ENCODE measurements at places on chromosomes 12 and 14. TPM values are rescaled to one million over a fixed set of nuclear protein-coding genes. Genes with fewer than 3 reads are reported as not detected.

DNA sequence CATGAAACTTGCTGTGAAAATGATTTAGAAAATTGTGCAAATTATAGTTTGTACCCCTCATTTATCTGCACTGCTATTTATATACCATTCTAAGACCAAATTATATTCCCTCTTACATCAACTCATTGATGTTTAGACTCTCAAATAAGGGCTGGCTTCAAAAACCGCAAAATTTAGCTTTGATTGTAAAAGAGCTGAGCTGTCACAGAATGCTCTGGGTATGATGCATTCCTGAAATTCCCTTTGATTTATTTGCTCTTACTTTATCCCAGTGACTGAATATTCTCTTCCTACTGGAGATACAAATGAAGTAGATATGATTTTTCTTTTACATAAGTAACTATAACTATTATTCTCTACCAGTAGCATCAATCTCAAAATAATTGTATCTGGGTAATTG lies 78.0 kb upstream of the TMTC2 start:
- no peak for DNase-seq

DNA sequence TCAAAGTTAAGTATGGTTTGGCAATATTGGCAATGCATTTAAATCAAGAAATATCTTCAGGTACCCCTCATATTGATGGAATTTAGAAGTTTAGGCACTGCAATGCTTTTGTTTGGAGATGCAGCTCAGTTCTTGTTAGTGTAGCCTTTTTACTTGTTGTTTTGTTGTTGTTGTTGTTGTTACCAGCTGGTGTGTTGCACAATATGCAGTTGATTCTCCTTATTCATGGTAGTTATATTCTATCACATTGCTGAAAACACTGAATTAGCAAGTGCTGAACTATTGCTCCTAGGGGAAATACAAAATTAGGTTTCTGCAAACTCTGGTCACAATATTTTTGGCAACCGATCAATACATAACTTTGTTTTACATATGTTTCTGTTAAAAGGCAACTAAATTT lies 34.8 kb downstream of the CCER1 start:
- DNase-seq, result no peak

The TEX52 gene
- not detected for total RNA-seq

The CMTM5 gene
- 2.2 TPM for total RNA-seq

DNA sequence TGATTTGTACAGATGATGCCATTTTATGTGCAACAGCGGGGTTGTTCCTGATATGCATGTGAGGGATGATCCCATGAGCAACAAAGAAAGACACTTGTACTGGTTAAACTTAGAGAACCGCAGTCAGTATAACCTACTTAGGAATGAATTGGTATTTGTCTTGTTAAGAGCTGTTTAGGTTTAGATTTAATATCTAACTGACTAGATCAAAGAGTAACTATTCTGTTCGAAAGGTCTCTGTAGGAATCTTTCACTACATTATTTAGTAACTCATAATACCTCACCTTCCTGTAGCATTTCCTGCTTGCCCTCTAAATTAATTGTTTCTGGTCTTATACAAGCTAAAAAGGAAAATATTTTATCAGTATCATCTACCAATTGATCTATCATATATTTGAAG lies 350.4 kb downstream of the TRHDE start:
- DNase-seq, result no peak

- DNase-seq, result no peak
These were observed 613.0 kb downstream of the DIO2 start for GRCh38 chr14:79598339-79598738.

GRCh38 chr14:102503641-102504327 lies 5.8 kb downstream of the ANKRD9 start:
- DNase-seq, result no peak

The MLF2 gene
- 175 TPM for total RNA-seq

- no peak for DNase-seq
These were observed 18.8 kb upstream of the FLVCR2 start for GRCh38 chr14:75559451-75560222.

DNA sequence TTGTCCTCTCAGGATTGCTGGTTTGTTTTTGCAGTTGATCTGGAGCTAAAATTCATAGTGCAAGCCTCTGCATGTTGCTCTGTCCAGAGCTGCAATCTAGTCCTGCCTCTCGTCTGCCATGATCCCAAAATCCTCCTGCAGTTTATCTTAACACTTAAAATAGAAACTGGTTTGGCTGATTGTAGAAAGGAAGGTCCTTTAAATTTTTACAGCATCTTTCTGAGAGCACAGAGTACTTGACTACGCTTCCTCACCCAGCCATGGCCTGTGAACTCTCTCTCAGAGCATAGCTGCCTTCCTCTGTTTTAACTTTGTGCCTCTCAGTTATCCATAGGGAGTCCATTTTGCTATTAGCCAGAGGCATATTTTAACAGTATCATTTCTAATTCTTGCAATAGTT lies 877.1 kb downstream of the C12orf50 start:
- no peak for DNase-seq

DNA sequence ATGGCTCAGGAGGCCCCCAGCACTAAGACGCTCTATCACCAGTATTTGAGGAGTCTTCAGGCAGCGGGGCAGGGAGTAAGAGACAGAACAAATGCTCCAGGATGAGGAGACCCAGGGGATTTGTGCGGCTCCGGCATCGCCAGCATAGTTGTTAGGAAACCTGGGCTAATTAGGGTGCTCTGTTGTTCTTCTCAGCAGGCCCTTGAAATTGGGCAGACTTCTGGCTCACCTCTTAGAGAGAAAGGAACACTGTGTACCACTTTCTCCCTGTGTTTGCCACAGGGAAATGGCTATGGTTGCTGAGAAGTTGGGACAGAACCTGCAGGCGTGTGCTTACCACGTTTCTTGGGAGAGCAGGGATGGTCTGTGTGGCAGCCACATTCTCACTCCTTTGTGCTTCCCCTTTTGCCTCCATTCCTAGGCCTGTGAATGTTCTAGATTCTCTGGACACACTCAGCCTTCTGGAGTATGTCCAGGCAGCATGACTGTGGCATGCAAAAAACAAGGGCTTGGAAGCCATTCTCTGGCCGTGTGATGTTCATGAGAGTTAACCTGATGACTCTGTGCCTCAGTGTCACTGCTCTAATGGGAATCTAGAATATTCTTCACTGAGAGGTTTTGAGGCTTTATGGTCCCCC lies 109.0 kb downstream of the CHST11 start:
- no peak for DNase-seq

GRCh38 chr12:66852765-66853164 lies 173.9 kb upstream of the GRIP1 start:
- no peak for DNase-seq

DNA sequence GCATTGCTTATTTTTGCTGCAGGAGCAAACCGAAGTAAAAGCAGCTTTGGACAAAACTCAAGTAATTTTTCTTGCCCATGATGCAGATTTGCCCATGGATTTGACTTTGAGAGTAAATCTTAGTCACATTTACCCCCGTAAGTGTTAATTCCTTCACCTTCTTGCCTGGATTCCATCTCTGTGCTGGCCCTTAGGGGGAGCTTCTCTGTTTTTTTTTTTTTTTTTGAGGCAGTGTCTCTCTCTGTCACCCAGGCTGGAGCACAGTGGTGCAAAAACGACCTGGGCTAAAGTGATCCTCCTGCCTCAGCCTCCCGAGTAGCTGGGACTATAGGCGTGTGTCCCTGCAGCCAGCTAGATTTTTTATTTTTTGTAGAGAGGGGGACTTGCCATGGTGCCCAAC lies 210.2 kb downstream of the FUT8 start:
- no peak for DNase-seq

The SLC5A8 gene
- 0.06 TPM for total RNA-seq
